ENCODE measurements at places on chromosomes 16 and 17.

DNA sequence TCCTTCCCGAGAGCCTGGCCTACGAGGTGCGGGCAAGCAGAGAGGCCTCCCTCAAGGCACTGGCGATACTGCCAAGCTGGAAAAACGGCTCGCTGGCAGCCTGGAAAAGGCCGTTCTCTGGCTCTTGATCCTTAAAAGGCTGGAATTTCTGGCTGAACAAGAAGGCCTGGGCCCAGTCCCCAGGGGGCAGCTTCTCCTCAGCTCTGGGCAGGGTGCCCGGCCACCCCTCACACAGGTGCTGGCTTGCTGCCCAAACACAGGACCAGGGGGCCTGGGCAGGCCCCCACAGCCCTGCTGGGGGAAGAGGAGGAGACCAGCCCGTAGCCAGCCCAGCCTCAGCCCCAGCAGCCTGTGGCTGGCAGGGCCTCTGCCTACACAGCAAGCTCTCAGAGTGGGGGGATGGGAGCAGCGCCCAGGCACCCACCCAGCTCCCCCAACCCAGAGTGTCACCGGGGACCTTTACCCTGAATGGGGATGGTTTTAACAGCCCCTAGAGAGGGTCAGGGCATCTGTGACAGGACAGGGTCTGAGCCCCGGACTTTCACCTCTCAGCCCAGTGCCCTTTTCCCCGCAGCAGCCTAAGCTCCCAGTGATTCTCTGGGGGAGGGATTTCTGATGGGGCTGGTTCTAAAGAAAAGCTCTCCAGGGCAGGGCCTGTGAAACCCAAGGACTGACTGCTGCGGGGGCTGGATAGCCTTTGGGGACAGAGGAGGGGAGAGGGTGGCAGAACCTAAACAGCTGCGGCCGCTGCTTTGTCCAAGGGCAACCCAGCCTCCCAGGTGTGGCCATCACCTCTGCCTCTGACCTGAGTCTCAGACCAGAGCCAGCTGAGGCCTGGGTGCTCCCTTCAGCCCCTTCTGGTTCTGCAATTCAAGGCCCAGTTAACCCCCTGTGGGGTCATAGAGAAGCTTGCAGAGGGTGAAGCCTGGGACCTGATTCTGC lies 38.6 kb upstream of the TOB1 start:
- DNase-seq = no peak

- DNase-seq = no peak
Observed at GRCh38 chr16:89202422-89203215, 2.3 kb upstream of the SLC22A31 start.

GRCh38 chr17:50451943-50452629 lies 16.6 kb downstream of the CHAD start:
- no peak for DNase-seq

GRCh38 chr17:75308732-75309629 lies 19.7 kb upstream of the SLC25A19 start:
- no peak for DNase-seq

GRCh38 chr17:51362811-51363585 lies 102.7 kb downstream of the UTP18 start:
- DNase-seq = no peak

DNA sequence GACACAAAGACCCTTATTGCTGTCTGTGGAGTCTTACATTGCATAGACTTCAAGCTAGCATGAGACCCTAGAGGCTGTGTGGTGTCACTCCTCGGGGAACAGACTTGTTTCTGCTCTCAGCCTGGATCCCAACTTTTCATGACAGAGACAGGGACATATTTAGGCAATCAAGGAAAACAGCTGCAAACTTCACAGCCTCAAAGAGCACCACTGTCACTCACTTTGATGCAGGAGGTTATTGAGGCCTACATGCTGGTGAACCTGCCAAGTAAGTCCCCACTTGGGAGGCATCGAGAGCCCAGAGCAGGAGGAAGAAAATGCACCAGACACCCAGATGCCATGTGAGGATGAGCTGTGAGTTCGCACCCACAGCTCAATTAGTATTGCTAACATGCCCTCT lies 10.3 kb downstream of the CBLN1 start:
- no peak for DNase-seq

DNA sequence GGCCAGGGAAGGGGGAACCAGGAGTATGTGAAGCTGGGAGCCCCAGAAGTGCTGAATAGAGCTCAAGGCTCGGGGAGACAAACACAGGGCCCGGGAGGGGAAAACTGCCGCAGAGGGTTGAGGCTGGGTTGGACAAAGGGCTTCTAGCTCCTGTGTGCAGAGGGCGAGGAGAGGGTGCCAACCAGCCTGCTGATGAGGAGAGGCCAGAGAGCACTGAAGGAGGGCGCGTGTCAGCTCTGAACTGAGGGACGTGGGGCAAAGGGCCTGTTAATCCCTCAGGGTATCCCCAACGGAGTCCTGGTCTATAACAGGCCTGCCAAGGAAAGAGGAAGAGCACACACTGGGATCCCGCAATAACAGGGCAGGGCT lies 151.3 kb downstream of the C16orf78 start:
- DNase-seq = no peak

DNA sequence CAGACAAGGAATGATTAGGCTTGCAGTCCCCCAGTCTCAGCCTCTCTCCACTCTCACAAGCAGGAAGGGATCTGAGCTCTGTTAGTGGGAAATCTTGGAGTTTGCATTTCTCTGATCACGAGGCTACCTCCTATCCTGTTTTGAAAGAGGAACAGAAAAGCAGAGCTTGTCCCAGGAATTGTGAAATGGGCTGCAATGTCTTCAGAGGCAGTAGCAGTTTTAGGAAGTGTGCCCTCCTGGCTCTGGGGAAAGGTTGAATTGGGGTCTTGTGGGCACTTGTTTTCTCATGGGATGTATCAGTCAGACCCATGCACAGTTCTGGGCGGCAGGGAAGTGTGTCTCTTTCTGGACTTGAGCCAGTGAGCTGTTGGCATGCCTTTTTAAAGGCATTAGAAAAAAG lies 22.8 kb downstream of the NUP85 start:
- DNase-seq = no peak

DNA sequence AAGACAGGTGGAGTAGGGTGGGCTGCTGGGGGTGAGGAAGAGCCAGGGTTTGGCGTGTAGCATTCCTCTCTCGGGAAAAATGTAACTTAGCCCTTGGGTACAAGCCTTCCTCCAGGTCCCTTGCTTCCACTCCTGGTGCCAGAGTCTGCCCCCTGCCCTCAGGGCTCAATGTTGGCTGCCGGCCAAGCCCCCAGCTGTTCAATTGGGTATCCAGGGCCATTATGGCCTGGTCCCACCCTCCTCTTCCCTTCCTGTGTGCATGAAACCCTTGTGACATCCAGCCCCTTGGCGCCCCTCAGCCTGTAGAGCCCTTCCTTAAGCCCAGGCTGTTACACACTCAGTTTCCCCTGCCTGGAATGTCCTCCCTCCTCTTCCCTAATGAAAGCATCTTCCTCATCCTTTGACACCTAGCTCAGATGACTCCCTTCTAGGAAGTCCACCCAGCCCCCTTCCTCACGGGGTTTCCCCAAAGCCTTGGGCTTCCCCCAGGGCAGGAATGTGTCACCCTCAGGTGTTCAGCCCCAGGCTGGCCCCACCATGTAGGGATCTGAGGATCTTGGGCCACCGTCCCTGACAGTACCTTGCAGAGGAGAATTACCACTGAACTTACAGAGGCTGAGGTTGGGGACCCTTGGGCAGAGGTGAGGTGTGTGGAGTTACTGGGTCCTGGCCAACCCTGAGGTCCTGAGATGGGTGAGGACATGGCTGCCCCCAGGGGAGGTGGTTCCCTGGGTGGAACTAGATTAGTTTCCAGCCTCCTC lies 30.0 kb downstream of the B9D1 start:
- no peak for DNase-seq
